ENCODE measurements at places on chromosomes 11 and 22.

GRCh38 chr11:44007481-44008087 is 40.2 kb upstream of the ACCSL start:
- no peak for DNase-seq

DNA sequence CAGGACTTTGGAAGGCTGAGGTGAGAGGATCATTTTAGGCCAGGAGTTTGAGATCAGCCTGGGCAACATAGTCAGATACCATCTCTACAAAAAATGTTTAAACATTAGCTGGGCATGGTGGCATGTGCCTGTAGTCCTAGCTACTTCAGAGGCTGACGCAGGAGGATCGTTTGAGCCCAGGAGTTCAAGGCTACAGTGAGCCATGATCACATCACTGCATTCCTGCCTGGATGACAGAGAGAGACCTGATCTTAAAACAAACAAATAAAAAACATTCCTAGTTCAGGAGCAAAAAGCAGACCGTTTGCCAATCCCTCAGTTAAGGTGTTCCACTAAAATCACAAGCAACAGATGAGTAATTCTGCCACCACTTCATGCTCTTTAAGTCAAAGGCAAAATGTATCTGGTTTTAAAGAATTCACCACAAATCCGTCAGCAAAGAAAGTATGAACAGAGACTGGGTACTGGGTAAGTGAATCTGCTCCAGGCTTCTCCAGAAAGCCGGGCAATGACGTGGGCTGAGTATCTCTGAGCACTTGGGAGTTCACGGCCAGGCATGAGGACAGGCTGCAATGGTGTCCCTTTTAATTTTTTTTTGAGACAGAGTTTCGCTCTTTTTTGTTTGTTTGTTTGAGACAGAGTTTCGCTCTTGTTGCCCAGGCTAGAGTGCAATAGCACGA is 19.5 kb downstream of the CLTCL1 start:
- no peak for DNase-seq

GRCh38 chr11:8355416-8355742 is 91.7 kb upstream of the LMO1 start:
- no peak for DNase-seq

- no peak for DNase-seq
Observed at GRCh38 chr22:26114826-26115225, 54.4 kb upstream of the SEZ6L start.

GRCh38 chr11:2743427-2744110 is 43.8 kb upstream of the KCNQ1OT1 start:
- DNase-seq, result no peak
